ENCODE measurements at places on chromosomes 16 and 17. TPM values are rescaled to one million over a fixed set of nuclear protein-coding genes. Genes with fewer than 3 reads are reported as not detected.

DNA sequence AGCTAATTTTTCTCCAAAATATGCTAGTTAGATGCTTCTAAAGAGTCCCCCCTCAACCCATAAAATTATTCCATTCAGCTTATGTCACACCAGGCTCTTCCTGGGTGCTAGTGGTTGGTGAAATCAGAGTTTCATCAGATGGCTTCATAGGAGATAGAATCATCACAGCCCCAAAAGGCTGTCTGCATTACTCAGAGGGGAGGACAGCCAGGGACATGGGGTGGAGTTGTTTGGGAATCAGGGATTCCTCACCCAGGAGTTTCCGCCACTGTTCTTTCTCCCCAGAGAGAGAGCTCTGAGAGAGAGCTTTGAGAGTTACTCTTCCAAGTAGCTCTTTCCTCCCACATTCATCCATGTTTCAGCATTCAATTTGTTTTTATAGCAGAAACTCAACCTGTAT is 288 bp upstream of the KRT34 start:
- DNase-seq: no peak

The GPR139 gene
- total RNA-seq: not detected

GRCh38 chr17:35127751-35128514 is 6.5 kb downstream of the FNDC8 start:
- no peak for DNase-seq

GRCh38 chr16:4765511-4766474 is 1.2 kb downstream of the ZNF500 start:
- DNase-seq: no peak

- peak; percentile 56 for DNase-seq
Measured at GRCh38 chr17:8832711-8833352, 33.7 kb upstream of the MFSD6L start.

The CRHR1 gene
- not detected for total RNA-seq

DNA sequence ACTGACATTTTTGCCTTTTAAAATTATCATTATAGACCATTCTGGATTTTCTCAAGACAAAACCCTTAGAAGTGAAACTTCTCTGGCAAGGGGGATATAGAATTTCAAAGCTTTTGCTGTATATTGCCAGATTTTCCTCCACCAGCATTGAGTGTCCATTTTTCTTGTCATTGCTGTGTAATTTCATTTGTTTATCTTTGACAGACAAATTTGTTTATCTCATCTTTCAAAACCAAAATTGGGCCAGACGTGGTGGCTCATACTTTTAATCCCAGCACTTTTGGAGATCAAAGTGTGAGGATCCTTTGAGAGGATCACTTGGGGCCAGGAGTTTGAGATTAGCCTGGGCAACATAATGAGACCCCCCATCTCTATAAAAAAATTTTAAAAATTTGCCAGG is 16.0 kb upstream of the ARL2BP start:
- no peak for DNase-seq

DNA sequence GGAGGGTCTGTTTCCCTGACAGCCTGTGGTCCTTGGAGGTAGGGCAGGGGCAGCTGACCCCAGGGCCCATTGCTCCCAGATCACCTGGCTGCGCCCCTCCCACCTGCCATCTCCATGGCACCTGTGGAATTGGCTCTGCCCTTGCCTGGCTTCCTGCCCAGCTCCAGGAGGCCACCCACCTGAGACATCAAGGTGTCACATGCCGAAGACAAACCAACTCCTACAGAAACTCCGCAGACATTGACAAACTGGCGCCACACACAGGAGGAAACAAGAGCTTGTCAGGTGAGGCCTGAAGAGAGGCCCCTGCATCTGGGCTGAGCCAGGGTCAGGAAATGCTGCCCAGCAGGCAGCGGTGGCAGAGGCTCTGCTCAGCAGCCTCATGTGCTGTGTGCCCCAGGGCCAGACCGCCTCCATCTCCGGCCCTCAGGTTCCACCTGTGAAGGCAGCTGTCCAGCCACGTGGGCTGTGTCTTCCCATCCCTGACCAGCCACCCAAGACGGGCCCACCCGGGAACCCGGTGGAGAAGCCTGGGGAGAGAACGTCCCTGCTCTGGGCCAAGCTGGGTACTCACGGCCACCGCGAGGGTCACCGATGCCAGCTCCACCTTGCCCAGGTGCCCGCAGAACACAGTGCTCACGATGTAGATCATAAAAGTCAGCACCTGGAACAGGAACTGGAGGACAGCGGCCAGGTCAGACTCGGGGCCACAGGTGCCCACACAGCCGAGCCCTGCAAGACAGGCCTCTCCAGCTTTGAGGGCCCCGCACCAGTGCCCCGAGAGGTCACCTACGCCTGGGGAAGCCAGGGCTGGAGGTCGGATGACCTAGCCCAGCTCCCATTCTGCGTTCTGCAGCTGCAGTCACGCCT is 1.6 kb downstream of the SLC47A2 start:
- peak; percentile 54 for DNase-seq

- no peak for DNase-seq
Measured at GRCh38 chr16:8175411-8175810, 414.9 kb downstream of the TMEM114 start.

- DNase-seq: no peak
Measured at GRCh38 chr16:12559714-12560113, 244.0 kb downstream of the CPPED1 start.

GRCh38 chr17:11932337-11932898 is 64.9 kb downstream of the ZNF18 start:
- no peak for DNase-seq

The EVPLL gene
- total RNA-seq: 0.12 TPM

- no peak for DNase-seq
Measured at GRCh38 chr16:85544016-85544415, 69.1 kb upstream of the GSE1 start.

GRCh38 chr16:61243954-61244353 is 792.3 kb downstream of the CDH8 start:
- DNase-seq: no peak

- peak; percentile 51 for DNase-seq
Measured at GRCh38 chr16:30122604-30123160, 338 bp downstream of the MAPK3 start.

GRCh38 chr16:425082-425718 is at the start of gene RAB11FIP3:
TSS of gene RAB11FIP3 (plus strand) at chr16:425649. CDS start at chr16:426007, 358 bp downstream.
- DNase-seq: peak; percentile 85

The BCL6B gene
- 2.6 TPM for total RNA-seq

GRCh38 chr16:1890708-1891050 is 18.7 kb upstream of the MEIOB start:
- no peak for DNase-seq

DNA sequence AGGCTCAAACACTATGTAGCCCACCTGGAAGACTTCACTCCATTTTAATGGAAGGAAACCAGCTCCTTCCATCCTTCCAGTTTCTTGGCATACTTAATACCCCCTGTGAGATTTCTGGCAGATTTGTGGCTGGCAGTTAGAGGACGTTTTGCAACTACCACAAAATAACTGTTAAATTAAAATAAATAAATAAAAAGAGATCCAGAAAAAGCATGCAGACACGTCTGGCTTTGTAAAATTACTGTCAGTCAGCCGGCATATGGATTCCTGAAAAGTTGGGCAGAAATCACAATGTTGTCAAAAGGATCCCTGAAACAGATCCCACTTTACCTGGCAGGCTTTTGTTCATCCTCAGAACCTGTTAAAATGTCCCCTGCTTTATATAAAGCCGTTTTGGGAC is 113.9 kb downstream of the ASIC2 start:
- DNase-seq: no peak

The MPHOSPH6 gene
- total RNA-seq: 13.7 TPM

The ZNF624 gene
- 3.7 TPM for total RNA-seq

The CDC27 gene
- total RNA-seq: 45.6 TPM

DNA sequence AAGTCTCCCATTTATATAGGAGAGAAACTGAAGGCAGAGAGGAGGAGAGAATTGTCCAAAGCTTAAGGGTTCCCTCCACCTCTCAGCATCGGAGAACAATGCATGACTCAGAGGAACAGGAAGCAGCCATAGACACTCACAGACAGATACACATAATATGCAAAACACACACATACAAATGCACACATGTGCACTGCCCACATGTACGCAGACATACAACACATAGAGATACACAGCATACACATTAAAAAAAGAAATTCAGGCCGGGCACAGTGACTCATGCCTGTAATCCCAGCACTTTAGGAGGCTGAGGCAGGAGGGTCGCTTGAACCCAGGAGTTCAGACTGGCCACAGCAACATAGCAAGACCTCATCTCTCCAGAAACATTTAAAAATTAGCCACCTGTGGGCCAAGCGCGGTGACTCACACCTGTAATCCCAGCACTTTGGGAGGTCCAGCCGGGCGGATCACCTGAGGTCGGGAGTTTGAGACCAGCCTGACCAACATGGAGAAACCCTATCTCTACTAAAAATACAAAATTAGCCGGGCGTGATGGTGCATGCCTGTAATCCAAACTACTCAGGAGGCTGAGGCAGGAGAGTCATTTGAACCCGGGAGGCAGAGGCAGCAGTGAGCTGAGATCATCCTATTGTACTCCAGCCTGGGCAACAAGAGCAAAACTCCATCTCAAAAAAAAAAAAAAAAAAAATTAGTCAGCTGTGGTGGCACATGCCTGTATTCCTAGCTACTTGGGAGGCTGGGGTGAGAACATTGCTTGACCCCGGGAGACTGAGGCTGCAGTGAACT is 11.3 kb downstream of the ERAL1 start:
- DNase-seq: no peak

The SLC16A11 gene
- 0.84 TPM for total RNA-seq

- no peak for DNase-seq
Measured at GRCh38 chr16:22027633-22028032, 19.7 kb downstream of the MOSMO start.

The SLC38A8 gene
- total RNA-seq: not detected

DNA sequence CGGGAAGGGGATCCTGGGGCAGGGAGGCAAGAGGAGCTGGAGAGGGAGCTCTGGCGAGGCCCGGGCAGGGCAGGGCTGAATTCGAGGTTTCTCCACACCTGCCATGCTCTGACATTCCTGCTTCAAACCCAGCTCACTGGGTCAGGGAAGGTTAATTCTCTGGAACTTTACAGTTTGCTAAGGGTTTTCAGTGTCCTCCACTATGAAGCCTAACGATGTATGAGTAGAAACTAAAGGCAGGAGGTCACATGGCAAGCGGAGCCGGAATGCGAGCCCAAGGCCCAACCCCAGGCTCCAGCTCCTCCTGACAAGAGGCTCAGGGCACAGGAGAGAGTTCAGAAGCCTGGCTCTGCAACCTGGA is 29.2 kb downstream of the DCAKD start:
- DNase-seq: no peak

The SEZ6 gene
- total RNA-seq: 0.46 TPM

GRCh38 chr17:7538891-7539545 is 9.8 kb upstream of the TNFSF12 start:
- no peak for DNase-seq

The ABAT gene
- 9.2 TPM for total RNA-seq

DNA sequence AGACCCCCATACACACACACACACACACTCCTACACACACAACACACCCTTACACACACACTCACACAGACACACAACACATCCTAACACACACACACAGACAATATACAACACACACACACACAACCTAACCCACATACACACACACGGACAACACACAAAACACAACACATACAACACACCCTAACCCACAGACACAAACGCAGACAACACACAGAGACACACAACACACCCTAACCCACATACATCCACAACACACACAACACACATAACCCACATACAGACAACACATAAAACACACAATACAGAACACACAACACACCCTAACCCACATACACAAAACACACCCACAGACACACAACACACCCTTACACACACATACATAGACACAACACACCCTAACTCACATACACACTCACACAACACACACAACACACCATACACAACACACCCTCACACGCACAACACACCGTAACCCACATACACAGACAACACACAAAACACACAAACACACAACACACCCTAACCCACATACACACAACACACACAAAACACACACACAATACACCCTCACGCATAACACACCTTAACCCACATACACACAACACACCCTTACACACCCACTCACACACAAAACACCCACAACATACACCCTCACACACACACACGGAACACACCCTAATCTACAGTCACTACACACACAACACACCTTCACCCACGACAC is 4.4 kb downstream of the ASGR1 start:
- no peak for DNase-seq

DNA sequence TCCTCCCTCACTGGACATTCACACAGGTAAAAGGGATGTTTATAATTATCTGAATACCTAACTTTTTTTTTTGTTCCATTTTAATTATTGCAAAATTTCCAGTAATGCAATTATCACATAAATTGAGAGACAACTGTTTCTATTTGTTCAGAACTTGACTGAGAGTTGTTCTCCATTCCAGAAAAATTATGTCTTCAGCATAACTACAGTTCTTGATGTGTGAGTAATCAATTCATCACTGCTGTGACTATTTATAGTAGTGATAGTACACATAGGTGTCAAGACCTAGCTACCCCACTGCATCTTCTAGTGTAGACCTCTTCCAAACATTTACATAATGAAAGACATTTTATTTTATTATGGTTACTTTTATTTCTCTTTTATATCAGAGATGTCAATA is 5.8 kb upstream of the TNRC6A start:
- no peak for DNase-seq

- DNase-seq: no peak
Measured at GRCh38 chr16:75319513-75320411, 68.3 kb upstream of the BCAR1 start.

The PRM3 gene
- total RNA-seq: not detected

- DNase-seq: no peak
Measured at GRCh38 chr17:16258901-16259300, 41.9 kb downstream of the PIGL start.

DNA sequence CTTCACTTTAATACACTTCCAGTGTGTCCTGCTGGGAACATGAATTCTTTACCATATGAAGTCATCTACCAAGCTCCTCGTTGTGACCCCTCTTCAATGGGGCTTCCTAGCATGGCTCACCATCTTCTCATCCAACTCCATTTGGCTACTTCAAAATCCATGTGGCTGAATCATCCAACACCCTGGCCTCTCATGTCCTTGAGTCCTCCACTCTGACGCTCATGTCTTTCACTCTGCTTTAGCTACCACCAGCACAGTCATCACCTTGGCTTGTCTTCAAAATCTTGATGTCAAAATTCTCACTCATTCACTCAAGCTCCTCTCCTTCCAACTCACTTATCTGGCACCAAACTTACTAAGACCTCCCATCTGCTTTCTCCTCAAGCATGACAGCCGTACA is 35.8 kb downstream of the AMFR start:
- no peak for DNase-seq

GRCh38 chr17:50491505-50491904 is 12.8 kb downstream of the RSAD1 start:
- DNase-seq: no peak

The NKD1 gene
- 1.6 TPM for total RNA-seq

- DNase-seq: no peak
Measured at GRCh38 chr16:3012246-3012645, 477 bp upstream of the CLDN9 start.

The STH gene
- total RNA-seq: not detected

- no peak for DNase-seq
Measured at GRCh38 chr16:72609933-72610332, 438.0 kb upstream of the PMFBP1 start.

DNA sequence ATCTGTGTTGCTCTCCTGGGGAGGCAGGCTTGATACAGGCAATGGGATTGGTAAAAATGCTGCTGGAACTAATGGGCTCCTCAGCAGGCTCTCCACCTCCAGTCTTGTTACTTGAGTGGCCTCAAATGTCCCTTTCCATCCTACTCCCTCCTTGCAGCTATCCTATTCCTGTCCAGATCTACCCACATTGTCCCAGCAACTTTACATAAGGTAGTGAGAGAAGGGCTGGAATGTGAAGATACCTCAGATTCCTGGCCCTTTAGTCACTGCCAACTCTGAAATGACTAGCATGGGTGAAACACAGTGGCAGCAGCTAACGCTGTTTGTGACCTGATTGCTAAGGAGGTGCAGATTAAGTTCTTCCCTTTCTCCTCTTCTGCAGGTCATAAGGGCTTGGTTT is 210.1 kb upstream of the HS3ST4 start:
- no peak for DNase-seq
